ENCODE measurements at places on chromosomes 1 and 21.

- DNase-seq = no peak
Measured at GRCh38 chr1:94068999-94069918, 51.7 kb downstream of the ABCA4 start.

DNA sequence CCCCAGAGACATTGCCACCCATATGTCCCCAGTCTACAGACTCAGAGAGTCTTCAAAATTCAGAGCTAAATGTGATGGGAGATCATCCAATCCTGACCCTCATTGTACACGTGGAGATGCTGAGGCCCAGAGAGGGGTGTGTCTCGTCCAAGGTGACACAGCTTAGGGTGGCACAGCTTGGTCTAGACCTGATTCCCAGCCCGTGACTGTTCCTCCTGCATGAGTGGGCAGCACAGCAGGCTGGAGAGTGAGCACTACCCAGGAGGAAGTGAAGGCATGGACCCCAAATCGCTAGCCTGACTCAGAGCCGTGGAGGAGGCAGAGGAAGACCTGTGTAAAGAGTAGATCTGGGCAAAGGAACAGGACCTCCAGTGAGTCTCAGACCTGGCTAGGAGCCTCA lies 16.4 kb downstream of the S100A7 start:
- DNase-seq = no peak

GRCh38 chr1:100556925-100557605 lies 19.1 kb downstream of the GPR88 start:
- no peak for DNase-seq

GRCh38 chr21:27480841-27481261 lies 514.0 kb upstream of the ADAMTS5 start:
- peak; percentile 59 for DNase-seq

GRCh38 chr1:21517161-21517589 lies 8.0 kb downstream of the ALPL start:
- no peak for DNase-seq

- no peak for DNase-seq
Measured at GRCh38 chr1:100614570-100614969, 76.6 kb downstream of the GPR88 start.

DNA sequence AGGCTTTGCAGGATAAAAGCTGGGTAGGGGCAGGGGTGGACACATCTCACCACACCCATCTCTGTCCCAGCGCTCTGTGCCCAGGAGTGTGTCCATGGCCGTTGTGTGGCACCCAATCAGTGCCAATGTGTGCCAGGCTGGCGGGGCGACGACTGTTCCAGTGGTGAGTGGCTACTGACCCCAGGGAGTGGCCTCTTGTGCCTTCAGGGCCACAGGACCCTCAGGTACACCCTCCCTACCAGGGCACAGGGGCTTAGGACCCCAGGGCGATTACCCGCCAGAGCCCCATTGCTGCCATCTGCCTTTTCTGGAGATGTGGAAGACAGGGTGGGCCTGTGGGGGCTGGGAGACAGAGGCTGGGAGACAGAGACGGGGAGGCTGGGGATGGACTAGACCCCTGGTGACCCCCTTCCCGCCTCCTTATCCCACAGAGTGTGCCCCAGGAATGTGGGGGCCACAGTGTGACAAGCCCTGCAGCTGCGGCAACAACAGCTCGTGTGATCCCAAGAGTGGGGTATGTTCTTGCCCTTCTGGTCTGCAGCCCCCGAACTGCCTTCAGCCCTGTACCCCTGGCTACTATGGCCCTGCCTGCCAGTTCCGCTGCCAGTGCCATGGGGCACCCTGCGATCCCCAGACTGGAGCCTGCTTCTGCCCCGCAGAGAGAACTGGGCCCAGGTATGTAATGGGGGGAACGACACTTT lies 12.8 kb downstream of the PEAR1 start:
- DNase-seq = no peak

- peak; percentile 63 for DNase-seq
Measured at GRCh38 chr1:172278478-172278877, 142.0 kb upstream of the C1orf105 start.

GRCh38 chr1:84720221-84720780 lies 30.0 kb upstream of the SSX2IP start:
- no peak for DNase-seq

DNA sequence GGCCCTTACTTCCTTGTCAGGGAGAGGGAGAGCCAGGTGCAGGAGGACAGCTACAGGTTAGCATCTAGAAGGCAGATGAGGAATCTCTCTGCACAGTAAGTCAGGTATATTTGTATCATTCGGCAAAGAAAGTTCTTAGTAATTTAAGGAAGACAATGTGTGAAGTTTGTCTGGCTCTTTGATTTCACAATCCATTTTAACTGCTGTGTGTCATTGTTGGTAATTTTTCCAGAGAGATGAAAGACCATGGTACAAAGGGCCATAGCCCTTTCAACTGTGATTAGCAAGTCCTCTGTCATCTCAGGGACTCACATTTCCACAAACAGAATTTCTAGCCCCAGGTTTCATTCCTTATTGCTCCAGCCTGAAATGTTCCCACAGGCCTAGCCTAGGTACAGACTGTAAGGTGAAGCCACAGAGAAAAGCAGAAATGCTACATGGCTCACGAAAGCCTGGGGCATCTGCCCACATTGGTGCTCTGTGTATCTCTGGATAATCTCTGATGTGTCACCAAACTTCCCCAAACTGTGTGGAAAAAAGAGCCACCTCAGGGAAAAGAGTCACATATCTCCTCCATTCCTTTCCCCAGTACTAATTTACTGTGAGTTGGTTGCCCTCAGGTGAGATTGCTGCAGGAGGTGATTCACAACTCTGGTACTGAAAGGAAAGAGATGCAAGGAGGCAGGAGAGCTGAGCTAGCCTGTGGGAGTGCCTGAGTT lies 70.6 kb downstream of the SYT6 start:
- no peak for DNase-seq

- peak; percentile 57 for DNase-seq
Measured at GRCh38 chr1:209190591-209191261, 392.8 kb upstream of the CAMK1G start.

DNA sequence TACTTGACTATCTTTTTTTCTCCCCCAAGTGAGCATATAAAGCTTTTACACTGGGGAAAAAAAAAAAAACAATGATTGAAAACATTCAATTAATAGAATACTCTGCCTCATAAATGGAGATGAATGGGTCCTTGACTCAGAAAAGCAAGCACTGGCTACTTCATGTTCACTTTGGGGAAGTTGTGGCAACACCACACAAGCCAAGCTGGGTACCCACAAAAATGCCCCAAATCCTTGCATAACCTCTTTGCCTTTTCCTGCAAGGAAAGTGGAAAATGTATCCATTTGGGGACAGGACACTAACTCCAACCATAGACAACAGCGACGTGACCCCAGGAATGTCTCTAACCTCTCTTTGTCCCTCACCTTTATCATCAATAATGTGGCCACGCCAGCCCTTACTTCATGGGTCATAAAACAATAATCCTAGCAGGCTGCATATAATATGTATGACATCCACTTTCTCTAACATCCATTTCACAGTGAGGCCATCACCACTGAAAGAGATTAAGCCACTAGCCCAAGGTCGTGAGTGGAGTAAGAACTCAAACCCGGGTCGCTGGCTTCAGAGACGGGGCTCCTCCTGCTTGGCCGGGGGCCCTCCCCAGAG lies 2.3 kb downstream of the ECE1 start:
- DNase-seq = no peak

DNA sequence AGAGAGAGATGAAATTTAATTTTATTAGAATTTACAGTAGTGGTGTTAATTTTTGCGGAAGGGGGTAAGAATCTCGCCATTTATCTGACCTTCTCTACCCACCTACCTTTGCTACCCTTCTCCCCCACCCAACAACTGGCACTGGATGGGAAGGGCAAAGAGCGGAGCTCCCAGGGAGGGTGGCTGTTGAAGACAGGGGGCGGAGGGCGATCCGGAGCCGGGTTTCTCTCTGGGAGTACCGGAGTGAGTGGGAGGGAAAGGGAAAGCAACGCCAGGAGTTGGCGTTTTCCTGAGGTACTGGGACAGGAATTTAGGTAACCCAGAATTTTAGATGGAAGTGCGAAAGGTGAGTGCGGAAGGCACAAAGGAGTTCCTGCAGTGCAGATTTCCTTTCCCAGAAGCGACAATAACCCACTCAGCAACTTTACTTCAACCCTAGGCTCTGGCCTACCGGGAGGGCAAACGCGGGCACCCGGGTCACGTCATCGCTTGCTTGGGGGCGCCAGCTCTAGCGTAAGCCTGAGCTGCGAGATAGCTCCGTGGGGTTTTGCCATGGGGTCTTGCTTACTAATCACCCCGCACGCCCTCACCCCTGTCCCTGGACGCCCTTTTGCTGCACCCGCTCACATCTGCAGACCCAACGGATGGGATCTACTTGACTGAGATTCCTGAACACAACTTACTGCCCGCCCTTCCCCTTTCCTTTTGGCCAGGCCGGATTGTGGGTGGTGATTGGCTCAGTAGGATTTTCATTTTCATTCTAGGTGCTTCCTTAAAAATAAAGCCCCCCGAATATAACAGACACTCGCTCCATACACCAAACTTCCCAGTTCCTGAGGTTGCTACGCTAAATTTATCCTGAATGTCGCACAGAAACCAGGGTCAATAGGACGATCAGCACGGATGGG lies 413.0 kb upstream of the ESRRG start:
- DNase-seq = no peak

DNA sequence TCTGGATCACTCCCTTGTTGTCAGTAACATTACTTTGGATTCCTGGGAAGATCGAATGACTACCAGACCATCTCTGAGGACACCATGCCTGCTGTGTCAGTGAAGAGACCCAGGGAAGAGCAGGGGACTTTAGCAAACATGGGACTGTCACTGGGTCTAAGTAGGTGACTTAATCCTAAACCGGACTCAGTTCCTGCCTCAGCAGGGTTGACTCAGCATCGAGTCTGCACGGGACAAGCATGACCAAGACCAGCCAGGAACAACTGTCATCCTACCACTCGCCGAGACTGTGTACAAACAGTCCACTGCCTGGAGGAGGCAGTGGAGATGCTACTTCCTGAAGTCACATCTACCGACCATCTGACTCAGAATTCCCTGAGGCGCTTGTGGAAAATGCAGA lies 53.2 kb upstream of the RAB4A start:
- no peak for DNase-seq

DNA sequence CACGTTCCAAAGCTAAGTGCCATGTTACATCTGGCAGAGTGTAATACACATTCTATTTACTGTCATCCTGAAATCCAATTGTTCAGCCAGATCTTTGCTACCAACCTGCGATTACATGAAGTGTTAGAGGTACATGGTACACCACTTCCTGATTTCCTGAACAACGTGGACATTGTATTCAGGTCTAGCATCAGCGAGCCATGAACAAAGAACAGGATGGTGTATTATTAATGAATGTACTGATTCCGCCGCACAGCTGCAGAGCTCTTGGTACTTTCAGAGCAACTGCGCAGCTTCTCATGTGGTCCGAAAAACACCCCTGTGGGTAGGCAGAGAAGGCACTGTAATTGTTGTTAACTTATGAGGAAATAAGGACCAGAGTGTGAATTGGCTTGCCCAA lies 511.4 kb downstream of the AJAP1 start:
- DNase-seq = no peak

DNA sequence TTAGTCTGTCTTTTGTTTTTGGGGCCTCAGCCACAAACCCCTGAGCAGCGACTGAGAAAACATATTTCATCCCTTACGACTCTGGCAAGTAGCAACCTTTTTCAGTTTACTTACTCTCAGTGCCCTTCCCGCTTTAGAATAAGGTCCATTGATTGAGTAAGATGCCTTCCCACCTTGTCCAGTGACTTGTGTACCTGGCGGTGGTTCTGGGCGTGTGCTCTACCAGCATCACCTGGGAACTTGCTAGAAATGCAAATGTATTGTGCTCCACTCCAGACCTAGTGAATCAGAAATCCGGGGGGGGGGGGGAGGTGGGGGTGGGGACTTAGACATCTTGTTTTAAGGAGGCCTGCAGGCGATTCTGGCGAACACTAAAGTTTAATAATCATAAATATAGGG lies 72.1 kb downstream of the S1PR1 start:
- DNase-seq = no peak

- no peak for DNase-seq
Measured at GRCh38 chr1:214532070-214532469, 19.3 kb downstream of the PTPN14 start.

DNA sequence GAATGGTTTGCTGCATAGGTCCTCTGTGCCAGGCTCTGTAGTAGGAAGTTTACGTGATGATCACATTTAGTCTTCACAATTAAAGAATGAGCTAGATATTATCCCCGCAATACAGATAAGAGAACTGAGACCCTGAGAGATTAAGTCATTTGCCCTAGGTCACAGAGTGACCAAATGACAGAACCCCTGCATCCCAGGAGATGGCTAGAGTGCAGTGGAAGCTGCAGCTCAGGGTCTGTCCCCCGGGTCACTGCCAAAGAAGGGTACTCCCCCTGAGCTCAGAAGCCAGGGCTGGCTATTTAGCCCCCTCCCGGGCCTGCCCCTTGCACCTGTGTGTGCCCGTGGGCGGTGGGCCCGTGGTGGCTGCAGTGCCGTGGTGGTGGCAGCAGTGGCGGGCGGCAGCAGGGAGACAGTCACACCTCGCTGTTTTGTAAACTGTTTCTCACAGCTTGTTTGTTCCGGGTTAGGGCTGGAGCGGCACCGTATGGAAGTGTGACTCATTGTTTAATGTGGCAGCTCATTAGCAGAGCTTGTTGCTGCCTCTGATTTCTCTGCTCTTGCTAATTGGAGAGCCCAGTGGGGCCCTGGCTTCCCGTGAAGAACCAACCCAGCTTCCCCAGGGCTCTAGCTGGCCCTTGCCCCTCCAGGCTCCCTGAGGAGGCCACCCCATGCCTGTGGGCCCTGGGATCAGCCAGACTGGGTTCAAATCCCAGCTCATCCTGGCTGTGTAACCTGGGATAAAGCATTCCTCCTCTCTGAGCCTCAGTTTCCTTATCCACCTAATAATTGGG lies 19.3 kb upstream of the FOXO6 start:
- no peak for DNase-seq

- no peak for DNase-seq
Measured at GRCh38 chr1:205569411-205570172, 62.2 kb downstream of the ELK4 start.

GRCh38 chr1:186884251-186884650 lies 55.5 kb downstream of the PLA2G4A start:
- DNase-seq = peak; percentile 15

DNA sequence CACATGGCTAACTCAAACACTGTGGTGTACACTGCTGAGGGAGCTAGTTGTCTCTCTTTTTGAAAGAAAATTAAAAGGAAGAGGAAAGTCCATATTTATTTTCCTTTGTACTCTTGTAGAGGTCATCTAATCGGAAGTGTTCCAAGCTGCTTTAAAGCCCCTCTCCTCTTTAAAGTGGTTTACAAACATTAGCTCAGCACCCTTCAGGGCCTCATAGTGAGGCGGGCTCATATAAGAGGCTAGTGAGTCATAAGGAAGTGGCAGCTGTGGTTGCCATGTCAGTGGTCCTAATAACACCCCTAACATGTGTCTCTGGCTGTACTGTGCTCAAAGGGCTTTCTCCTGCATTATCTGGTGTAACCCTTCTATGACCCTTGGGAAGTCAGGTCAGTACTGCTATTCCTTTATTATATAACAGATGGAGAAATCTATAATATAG lies 104.4 kb upstream of the SERBP1 start:
- peak; percentile 18 for DNase-seq

DNA sequence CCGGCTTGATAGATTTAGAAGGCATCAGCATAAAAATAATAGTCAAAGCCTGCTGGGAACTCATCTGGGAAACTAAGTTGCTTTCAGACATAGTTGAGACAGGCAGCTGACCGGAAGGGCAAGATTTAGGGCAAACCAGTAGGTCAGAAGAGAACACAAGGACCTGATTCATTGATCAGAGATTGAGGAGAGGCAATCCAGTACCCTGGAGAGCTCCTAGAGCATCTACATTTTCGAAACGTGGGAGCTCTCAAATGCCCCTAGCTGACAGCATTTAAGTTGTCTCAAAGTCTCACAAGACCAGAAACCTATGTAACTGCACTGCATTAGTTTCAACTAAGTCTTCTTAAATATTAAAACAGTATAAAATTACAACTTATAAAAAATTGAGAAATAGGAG lies 22.9 kb upstream of the MTF2 start:
- DNase-seq = peak; percentile 43
